AG10803 (cell line): ENCODE measurements at places on chromosomes 1 and 21.

DNA sequence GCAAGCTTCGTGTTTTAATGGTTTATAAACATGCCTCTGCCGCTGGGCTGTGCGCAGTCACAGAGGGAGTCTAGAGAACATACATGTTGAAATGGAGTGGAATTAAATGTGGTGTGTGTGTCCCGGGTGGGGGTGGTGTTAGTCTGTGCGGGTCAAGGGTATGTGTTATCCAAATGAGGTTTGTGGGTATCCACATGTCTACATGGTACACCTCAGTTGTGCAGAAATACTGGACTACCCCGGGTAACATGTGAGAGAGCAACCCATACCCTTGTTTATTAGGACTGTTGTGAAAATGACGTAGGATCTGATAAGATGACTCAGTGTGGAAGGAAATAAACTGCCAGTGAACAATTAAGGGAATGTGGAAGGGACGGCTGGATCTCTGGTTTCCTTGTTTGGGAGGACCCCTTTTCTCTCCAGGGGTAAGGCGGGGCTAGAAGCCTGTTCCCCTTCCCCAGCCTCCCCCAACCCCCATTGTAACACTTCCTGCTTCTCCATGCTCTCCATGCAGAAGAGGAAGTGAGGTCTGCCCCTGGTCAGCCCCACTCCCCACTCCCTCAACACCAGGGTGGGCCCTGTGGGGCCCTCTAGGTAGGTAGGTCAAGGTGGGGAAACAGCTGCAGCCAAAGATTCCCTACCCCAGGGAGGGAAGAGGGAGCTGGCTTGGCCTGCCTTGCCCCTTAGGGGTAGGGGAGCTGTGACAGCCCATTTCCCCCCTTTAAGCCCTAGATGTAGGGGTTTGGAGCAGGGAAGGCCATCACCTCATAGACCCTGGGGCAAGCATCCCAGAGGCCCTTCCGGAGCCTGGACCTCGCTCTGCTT, 690 bp downstream of the EPS8L3 start:
- DNase-seq: peak; percentile 38

DNA sequence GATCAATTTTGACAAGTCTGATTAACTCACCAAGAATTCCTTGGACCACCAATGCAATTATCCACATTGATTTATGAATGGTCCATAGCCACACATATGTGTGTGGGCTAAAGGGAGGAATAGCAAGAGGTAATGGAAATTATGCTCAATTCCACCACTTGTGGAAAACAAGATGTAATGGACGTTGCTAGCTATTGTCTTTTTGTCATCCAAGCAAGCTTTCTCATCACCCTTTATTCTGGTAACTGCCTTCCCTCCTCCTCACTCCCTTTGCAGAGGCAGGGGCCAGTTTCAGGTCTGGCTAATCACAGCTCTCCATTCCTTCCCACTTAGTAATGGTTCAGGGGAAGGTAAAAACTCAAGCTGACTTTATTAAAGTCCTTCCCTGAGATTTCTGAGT, 24.7 kb upstream of the RAB3GAP2 start:
- peak; percentile 43 for DNase-seq

DNA sequence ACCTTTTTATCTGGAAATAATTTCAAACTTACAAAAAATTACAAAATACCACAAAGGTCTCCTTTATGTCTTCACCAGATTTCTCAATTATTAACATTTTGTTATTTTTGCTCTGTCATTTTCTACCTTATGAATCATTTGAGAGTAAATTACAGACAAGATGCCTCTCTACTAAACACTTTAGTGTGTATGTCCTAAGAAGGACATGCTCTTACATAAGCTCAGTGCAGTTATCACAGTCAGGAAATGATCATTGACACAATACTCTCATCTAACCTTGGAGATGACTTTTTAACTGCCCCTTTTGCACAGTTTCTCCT, 378.9 kb upstream of the RUNX1 start:
- DNase-seq: peak; percentile 82

- no peak for DNase-seq
Measured at GRCh38 chr1:223405507-223405906, 12.3 kb downstream of the CCDC185 start.

DNA sequence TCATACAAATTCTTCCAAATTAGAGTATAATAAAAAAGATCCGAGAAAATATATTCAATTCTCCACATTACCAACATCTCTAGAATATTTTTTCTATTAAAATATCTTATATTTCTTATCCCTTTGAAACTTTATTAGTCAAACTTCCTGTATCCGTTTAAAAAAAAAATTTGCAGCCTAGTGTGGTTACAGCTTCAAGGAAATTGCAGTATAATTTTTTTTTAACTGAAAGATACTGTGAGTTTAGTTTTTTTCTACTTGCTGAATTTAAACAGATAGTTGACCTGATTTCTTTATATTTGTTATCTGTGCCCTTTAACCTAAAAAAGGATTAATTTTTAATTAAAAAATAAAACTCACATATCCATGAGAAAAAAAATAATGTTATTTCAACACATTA, 1.5 kb downstream of the RGS18 start:
- no peak for DNase-seq

DNA sequence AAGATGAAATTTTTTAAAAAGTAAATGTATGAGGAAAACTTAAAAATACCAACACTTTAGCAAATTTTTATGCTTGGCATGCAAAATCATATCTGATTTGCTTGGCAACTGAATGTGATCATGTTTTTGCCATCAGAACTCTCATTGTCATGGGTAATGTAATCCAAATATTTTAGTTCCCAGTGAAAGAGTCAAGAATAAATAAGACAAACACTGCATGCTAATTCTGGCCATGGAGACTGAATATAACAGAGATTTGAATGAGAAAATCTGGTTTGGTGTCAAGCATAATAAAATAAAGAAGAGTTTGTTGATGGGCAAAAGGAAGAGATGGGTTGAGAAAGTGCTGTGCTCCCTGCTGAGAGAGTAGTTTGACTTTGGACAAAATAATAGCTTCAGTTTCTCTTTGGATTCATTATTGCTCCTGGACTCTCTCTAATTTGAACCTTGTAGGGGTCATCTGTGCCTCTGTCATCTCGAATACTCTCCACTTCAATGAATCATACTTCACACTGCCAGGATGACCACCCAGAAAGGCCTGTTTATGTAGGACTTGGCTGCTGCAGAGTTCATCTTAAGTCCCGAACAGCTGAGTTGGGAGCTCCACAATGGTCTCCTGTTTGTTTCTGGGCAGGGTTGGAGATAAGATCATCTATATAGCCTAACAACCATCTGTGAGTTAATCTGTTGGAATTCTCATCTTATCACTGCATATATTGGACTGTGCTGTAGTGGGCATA, 34.4 kb downstream of the ADAMTS1 start:
- no peak for DNase-seq

- no peak for DNase-seq
Measured at GRCh38 chr1:32898056-32898455, 3.1 kb downstream of the TMEM54 start.

- no peak for DNase-seq
Measured at GRCh38 chr1:21833392-21833976, 21.4 kb downstream of the LDLRAD2 start.
